Amygdala (tissue), 56 donors: ENCODE measurements at places on chromosomes 6 and 20.

GRCh38 chr6:19613678-19614077 lies 223.5 kb upstream of the ID4 start:
- no peak for DNase-seq

GRCh38 chr6:45922728-45923351 lies 92.8 kb downstream of the CLIC5 start:
- peak; percentile 47 for DNase-seq

DNA sequence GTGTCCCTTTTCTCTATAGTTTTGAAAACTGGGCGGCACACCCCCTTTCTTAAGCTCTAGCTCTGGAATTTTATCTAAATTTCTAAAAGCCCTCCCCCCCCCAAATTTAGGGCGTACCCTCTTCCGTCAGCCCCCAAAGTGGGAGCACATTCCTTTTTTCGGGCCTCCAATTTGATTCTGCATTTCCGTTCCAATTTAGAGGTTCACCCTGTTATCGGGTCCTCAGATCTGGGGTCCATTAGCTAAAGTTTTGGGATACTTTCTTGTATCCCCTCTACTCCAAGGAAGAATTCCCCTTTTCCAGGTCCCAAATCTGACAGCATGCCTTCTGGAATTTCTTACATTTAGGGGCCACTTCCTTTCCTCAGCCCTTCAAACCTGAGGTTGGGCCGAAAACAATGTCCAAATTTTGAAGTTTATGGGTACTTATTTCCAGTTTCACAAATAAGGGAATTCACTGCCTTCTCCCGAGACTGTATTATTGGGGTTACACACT lies 796 bp downstream of the PHF20 start:
- DNase-seq = no peak

DNA sequence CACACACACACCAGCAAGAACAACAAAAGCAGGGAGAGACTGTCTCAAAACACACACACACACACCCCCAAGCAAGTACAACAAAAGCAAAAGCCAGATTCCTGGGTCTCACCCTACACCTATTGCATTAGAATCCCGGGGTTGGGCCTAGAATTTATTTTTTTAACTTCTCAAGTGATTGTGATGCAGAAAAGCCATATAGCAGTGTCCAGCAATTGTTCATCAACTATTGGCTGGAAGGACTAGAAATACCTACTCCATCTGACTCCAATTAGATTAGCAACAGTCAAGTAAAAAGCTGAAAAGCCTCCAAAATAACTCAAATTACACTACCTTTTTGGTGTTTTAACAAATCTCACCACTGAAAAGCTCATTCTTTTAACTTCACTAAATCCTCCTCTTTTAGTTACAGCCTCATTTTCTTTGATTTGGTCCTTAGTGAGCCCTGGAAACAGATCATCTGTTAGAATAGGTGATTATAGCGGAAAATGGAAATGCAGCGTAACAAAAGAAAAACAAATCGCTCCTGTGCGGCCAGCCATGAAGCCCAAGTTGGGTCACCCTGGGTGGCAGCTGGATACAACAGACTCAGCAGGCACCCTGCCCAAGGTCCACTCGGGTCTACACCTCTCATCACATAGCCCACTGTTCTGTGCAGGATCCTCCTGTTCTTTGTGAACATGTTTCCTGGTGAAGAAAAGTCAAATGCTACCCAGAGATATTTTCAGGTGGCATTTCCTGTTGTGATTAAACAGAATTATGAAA lies 38.7 kb downstream of the STAU1 start:
- no peak for DNase-seq

- DNase-seq = no peak
Observed at GRCh38 chr6:158621694-158622544, 22.6 kb downstream of the DYNLT1 start.

GRCh38 chr6:35716798-35717197 lies 20.0 kb upstream of the ARMC12 start:
- DNase-seq = no peak

DNA sequence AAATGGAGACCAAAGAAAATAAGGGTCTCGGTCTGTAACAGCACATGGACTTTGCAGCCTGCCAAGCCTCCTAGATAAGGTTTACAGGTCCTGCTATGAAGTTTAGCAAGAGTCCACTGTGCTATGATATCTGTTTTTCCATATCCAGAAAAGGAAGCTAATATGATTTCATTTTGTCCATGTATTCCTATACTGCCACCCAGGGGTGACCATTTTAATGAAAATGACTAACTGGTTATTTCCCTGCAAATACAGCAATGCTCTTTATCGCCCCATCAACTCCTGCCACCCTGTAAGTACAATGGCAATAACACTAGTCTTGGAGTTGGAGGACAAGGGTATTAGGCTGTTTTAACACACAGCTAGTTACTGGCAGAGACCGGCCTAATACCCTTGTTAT lies 115.2 kb upstream of the GLP1R start:
- no peak for DNase-seq

DNA sequence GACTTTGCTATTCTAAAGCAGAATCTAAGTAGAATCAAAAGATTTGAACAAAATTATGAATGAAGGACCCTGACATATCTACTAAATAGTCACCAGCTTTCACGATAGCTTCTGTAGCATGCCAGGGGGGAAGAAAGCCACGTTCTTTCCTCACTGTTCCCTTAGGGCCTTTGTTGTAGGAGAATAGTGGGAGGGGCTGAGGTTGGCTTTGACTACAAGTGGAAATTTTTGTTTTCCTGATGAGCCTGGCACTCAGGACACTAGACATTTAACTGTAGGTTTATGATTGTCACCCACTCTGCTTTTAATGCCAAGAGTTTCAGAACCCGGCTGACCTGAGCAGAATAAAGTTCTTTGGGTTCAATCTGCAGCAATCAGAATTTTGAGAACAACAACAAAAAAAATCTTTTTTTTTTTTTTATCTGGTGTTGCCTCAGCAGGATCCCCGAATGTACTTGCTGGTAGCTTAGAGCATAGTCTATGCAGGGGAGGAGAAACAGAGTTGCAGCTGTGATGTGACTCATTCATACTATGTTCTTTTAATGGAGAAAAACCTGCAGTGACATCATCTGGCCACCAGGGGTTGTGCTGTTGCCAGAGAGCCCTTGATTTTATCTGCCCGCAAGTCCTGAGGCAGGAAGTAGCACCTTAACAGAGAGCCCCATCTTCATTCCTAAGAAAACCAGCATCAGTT lies 38.5 kb downstream of the TPD52L1 start:
- no peak for DNase-seq

- no peak for DNase-seq
Observed at GRCh38 chr6:13985663-13986325, 61.0 kb downstream of the RNF182 start.

GRCh38 chr6:138500867-138501446 lies 1.7 kb upstream of the NHSL1 start:
- no peak for DNase-seq

GRCh38 chr20:29878777-29879442 lies 1378.6 kb upstream of the DEFB115 start:
- DNase-seq = no peak

DNA sequence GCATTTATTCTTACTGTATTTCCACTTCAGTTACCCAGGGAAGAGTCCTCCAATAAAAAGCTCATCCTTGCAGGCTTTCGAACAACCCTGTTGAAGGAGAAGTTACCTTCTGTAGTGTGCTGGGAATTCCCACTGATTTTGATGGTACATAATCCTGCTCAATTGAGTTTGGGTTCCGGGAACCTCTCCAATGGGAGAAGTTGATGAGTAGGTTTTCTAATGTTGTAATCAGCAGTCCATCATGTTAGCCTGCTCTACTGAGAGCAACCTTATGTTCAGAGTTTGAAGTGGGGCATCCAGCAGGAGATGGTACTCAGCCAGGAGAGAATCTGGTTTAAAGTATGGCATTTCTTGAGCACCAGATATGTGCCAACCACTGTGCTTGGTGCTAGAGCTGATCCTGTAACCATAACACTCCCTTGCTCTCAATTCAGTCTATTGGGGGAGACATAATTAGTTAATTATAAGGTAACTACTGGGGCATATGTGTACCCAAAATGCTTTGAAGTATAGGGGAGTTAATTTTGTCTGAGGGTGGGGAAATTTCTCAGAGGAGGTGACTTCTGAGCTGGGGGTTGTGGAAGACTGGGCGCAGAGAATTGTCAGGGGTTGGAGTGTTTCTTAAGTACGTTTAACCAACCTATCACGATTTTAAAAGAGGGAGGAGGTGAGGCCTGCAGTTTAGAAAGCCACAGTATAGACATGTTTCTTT lies 2.1 kb downstream of the TOP1 start:
- no peak for DNase-seq

- no peak for DNase-seq
Observed at GRCh38 chr20:16929756-16930155, 181.6 kb downstream of the OTOR start.

GRCh38 chr20:8121666-8122065 lies 10.4 kb upstream of the PLCB1 start:
- DNase-seq = no peak

DNA sequence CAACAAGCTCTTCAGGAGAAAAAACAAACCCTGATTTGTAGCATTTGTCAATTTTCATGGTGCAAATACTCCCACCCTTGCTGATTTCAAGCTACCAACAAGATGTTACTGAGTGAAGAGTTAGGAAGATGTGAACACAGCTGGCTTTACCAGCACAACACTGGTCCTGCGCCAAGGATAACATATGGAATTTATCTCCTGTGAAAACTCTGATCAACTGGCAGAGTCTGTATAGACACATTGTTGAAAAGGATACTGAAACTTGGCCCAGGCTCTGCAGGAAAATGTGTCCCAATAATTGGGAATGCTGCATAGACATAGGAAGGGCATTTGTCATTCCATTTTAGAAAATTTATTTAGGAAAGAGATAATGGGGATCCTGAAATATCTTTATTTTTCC lies 29.0 kb downstream of the OTOR start:
- DNase-seq = no peak

DNA sequence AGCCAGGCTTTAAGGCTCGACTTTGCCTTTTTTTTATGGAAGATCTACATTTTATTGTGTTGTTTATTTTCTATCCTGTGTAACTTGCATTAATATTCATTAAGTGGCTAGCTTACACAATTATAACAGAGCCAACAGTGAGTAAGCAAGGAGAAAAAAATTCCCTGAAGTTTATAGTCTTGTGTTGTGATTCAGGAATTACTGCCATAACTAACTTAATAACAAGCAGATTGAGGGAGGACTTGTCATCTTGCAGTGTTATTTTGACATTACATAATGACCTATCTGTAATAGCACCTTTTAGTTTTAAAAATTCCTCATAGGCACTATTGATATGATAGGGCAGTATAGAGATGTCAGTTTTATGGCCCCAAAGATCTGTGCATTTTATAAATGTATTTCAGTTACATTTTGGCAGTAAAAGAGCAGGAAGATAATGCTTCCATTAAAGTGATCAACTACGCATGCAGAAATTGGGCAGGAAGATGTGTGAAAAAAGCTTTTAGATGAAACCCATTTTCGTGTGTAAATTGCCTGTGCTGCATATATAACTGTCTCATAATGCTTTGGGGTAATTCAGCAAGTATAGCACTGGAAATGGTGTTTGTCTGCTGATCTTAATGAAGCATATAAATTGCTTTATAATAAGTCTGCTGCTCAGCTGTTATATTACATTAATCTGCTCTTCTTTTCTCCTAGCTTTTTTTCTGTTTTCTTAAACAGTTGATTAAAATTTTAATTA lies 123.0 kb downstream of the SMAP1 start:
- DNase-seq = no peak

GRCh38 chr6:51411496-51412125 lies 592.9 kb downstream of the TFAP2B start:
- no peak for DNase-seq

DNA sequence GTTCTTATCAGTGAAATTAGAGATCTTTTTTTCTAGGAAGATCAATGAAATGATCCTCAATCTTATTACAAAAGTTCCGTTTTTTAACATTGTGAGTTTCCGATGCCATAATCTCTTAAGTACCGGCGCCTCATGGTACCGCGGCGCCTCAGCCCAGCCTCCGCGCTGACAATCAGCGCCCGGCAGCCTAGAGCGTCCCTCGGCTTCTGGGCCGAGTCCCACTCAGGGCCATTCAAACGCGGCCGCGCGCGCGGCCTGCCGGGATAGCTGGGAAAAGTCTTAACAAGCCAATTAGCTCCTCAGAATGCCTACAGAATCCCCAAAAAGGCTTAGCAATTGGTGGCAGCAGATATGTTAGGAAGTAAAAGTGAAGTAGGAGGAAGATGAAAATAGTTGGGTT lies 204.8 kb downstream of the ADGB start:
- peak; percentile 4 for DNase-seq

GRCh38 chr6:32244946-32245398 lies 21.1 kb upstream of the NOTCH4 start:
- DNase-seq = peak; percentile 32

GRCh38 chr20:45300961-45301360 lies 5.7 kb upstream of the RBPJL start:
- DNase-seq = no peak

GRCh38 chr6:119467488-119468081 lies 118.0 kb upstream of the MAN1A1 start:
- no peak for DNase-seq

DNA sequence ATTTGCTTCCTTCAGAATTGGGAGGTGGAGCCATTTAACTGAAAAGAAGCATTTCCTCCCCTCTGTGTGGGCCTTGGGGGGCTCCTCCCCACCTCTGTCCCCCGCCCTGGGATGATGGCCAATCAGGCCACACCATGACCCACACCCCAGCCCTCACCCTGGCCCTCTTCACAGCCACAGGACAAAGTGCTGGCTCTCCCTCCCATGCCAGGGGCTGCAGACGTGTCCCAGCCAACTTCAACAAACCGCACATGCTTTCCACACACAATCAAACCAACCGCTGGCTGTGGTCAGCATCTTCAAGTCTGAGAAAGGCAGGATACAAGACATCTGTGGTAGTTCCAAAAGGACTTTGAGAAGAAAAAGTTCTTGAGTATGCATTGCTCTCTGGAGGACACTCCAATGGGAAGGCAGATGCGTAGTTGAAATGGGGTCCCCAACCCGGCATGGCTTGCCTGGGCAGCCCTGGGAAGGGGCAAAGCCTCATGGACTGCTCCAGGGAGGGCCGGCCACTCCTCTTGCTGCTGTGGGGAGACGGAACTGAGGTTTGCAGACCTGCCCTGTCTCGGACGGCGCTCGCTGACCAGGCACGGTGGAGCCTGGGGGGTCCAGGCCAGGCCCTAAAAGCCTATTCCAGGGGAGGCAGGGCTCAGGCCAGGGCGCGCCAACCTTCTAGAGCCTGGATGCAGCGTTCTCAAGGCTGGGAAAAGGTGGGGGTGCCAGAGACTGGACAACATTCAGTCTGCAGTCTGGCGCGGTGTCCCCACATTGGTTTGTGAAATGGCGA lies 12.2 kb downstream of the TTLL2 start:
- no peak for DNase-seq

DNA sequence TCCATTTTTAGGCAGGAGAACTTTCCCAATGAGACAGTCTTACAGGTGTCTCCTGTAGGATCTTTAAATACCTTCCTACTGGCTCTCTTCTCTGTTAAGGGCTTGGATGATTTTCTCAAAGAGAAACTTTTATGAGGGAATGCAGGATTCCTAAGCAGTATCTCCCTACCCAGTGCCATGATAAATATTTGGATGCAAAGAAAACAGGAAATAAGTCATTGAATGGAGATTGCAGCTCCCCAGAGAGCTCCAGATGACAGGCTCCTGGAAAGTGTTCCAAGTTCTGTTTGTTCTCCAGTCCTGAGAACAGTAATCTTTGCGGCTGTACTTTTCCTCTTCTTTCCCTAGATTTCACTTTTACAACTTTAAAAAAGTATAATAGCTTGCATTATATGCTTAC lies 2.4 kb upstream of the SCGN start:
- no peak for DNase-seq

GRCh38 chr6:159934181-159934580 lies 34.7 kb upstream of the IGF2R start:
- DNase-seq = no peak
